Right forelimb (tissue), 1 donor: ENCODE measurements at places on chromosomes 4 and X.

GRCh38 chrX:105464618-105465017 lies 244.1 kb upstream of the TEX13A start:
- DNase-seq = no peak

DNA sequence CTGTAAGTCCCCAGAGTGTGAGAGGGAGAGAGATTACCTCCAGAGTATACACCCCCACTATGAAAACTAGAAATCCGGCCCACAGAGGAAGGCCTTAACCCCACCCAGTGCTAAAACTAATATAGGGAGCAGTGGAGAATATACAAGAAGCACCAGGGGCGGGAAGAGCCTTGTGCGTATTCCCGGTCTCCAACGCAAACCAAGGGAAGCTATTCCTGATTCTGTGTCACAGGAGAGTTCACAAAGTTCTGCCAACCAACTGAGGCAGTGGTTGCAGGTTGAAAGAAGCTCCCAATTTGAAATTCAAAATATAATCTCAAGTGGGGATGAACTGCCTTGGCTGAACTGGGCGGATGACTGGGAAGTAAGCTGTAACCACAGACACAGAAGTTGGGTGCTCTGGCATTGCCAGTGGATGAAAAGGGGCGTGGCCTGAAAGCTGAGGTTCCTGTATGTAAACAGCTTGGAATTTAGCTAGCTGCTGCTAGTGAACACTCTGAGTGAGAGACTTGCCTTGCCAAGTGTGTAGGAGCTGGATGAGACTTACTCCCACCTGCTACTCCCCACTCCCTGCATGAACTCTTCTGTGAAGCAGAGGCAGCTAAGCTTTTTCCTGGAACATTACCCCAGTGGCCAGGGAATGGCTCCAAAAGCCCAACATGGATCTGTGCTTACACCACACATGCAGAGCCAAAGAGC lies 32.7 kb downstream of the ELF2 start:
- DNase-seq = no peak

DNA sequence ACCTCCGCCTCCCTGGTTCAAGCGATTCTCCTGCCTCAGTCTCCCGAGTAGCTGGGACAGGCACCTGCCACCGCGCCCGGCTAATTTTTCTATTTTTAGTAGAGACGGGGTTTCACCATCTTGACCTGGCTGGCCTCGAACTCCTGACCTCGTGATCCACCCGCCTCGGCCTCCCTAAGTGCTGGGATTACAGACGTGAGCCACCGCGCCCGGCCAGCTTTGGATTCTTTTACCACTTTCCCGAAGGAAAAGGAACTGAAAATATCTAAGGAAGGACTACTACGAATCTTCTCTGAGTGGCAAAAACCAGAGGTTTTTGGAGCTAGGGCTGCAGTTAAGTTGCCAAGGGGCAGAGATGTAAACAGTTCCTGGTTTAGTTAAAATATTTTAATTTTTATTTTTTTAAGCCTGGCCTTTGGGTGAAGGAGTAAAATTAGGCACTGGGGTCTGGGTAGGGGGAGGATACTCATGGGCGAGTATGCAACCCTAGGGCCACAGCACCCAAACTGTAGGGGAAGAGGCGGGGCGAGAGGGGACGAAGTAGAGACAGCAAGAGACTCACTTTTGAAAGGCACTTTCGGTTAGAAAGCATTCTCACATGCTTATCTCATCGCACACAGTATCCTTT lies 525 bp upstream of the CISD2 start:
- no peak for DNase-seq

GRCh38 chrX:107730991-107731766 lies 44.4 kb downstream of the TSC22D3 start:
- no peak for DNase-seq

DNA sequence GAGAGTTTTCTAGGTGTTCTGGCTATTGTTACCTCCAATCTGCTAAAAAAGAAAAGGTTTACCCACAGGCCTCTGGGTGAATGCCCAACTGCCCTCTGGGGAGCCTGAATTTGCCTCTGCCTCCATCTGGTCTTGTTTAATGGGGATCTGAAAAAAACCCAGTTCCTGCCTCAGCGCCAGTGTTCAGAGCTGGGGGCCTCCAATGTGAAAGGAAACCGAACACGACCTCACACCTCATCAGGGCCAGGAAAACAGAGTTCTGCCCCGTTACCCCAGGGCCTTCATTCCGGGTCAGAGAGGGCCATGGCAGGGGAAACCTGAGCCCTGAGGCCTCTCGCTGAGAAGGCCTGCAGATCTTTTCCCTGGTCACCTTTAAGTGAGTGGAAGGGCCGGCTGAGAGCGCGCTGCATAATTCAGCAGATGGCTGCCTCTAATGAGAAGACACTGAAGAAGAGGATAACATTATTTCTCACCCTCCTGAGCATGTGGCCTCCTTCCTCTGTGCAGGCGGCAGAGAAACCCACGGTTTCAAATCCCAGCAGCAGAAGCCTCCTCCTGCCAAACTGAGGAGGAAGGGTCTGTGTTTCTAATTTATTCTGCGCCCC lies 6.8 kb downstream of the SEPTIN6 start:
- peak; percentile 73 for DNase-seq

DNA sequence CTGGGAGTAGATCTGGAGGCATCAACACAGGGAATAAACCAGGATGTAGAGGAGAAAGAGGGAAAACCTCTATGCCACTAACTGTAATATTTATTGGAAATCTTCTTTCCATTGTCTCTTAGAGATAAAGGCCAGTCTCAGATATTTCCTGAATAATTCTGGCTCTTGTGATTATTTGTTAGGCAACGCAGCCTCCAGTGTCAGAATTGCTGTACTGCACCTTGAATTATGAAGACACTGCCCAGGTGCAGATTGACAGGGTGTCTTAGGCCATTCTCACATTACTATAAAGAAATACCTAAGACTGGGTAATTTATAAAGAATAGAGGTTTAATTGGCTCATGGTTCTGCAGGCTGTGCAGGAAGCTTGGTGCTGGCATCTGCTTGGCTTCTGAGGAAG lies 100.7 kb upstream of the ZDHHC15 start:
- DNase-seq = no peak

DNA sequence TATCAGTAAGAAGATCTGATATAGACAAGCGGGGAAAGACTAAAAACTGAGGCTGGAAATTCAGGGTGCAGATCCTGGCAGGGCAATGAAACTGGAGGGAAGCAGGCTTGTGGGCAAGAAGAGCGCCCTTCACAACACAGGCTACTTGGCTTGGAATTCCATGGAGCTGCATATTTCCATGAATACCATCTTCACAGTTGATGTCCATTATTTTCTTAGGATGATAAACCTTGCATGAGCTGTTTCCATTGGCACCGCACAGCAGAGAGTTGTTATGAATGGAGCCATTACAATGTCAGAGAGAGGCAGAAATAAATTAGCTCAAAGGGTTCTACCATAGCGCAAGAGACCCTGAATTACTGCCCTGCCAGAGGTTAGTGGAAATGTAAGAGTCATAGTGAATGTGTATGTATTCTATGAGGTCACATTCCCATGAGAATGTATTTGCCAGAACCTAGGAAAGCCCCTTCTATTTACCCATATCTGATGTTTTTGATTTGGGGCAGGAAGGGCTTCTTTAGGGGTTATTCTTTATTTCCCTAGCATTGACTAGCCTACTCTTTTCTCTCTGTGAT lies 215.6 kb downstream of the PALLD start:
- DNase-seq = no peak

DNA sequence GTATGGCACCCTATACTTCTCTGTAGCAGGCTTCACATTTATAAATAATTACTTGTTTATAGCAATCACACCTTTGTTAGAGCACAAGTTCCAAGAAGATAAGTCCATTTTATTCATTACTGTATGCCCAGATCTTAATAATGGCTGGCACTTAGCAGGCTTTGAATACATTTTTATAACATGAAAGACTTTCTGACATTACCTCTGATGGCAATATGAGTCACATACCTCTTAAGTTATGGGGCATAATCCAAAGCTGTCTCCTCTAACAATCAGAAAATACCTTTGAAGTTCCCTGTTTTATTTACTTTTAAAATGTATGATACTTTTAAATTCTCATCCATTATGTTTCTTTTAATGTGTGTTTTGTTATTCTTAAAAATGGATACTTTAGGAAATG lies 12.2 kb downstream of the SCRG1 start:
- DNase-seq = no peak

GRCh38 chr4:70903291-70903603 lies 1.1 kb downstream of the MOB1B start:
- peak; percentile 44 for DNase-seq

GRCh38 chr4:7171191-7171900 lies 21.0 kb upstream of the SORCS2 start:
- DNase-seq = peak; percentile 18

- peak; percentile 51 for DNase-seq
These were observed 52.8 kb downstream of the RBM47 start for GRCh38 chr4:40576651-40577480.

DNA sequence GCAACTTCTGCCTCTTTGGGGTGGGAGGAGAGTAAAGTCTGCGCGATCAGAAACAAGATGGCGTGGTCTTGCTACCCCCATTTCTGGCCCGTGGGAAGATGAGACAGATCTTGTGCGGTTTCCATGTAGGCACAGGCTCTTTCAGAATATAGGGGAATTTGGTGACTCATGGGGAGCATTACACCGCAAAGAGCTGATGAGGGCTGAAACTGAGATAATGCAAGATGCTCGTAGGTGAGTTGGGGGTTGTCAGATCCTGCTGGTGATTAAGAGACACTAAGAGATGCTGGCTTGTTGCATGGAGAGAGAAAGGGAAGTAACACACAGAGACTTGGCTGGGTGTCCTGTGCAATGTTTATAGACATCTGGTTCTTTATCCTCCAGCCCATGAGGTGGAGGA lies 1.5 kb downstream of the EVC start:
- peak; percentile 13 for DNase-seq

DNA sequence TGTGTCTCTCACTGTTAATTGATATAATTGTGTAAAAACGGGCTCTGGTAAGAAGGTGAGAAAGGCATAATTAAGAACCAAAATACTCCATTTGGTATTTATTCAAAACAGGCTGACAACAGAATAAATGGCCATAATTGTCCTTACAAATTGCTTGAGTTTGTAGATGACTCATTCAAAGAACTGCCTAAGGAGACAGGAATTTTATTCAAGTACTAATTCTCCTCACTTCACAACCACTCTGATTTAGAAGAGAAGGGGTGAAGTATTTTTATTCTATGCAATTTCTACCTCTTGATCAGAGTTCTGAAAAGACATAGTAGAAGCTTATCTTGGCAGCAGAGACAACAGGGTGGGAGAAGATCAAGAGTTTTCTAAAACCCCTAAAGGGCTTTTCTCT lies 43.1 kb downstream of the ATP11C start:
- DNase-seq = no peak

GRCh38 chr4:2621419-2621818 lies 85.0 kb downstream of the FAM193A start:
- DNase-seq = no peak

- no peak for DNase-seq
These were observed 39.8 kb upstream of the ATOH1 start for GRCh38 chr4:93788712-93789111.

GRCh38 chr4:19134685-19135084 lies 1113.1 kb upstream of the LCORL start:
- DNase-seq = no peak

DNA sequence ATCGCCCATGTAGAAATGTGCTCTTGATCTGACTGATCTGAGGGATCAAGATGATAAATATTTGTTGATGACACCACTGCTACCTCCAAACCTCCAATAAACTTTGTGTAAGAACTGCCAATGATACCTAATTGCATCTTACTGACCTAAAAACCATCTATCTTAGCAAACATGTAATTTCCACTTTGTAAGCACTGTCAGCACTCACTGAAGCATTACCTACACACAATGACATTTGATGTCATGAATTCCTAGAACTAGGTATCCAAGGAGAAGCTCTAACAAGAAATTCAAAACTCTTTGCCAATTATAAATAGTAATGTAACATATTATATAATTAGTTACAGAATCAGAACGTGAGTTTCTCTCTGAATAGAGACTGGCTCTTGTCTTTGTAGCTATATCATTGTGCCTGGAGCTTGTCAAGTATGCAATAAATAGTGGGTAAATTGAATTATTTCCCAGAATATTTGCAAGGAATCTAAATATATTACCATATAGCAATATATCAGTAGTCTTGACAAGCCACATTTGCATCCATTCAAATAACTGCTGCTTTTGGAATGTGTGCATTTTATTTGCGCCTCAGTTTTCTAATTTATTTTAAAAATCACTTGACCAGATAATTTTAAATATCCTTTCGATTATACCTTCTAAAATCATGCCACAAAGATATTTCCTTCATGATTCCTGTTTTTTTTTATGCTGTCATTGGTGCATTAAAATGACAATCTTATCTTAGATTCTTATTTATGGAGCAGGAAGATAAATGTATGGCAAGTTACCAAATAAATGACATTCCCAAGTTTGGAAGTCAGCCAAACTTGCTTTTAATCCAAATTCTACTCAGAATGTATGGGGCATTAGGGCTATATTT lies 232.3 kb upstream of the NEIL3 start:
- no peak for DNase-seq

GRCh38 chr4:36432586-36432985 lies 151.2 kb downstream of the DTHD1 start:
- DNase-seq = no peak

- DNase-seq = no peak
These were observed 6.4 kb downstream of the SYP start for GRCh38 chrX:49193542-49193964.

DNA sequence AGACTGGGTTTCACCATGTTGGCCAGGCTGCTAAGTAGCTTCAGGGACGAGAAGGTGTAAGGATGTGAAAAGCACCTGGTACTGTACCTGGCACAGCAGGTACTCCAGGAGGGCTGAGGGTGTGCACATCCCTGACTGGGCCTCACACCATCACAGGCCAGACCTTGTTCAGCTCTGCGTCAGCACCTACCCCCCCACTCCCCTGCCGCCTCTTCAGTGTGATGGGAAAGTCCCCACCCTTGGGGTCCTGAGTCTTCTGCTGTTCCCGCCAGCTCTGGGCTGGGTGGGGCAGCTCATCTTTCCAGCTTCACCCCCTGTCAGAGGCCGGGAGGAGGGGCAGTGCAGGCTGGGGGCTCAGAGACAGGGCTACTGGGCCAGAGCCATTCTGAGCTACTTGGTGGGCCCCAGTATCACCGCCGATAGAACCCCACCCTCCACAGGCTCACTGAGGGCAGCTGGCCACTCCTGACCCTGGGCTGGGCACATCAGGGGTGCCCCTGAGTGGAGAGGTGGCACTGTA lies 6.7 kb upstream of the SH3BP2 start:
- no peak for DNase-seq
